NB4 (cell line): ENCODE measurements at places on chromosomes 11 and 22.
A peak's percentile ranks its signal among the peaks of the same experiment; 100 is the strongest.

DNA sequence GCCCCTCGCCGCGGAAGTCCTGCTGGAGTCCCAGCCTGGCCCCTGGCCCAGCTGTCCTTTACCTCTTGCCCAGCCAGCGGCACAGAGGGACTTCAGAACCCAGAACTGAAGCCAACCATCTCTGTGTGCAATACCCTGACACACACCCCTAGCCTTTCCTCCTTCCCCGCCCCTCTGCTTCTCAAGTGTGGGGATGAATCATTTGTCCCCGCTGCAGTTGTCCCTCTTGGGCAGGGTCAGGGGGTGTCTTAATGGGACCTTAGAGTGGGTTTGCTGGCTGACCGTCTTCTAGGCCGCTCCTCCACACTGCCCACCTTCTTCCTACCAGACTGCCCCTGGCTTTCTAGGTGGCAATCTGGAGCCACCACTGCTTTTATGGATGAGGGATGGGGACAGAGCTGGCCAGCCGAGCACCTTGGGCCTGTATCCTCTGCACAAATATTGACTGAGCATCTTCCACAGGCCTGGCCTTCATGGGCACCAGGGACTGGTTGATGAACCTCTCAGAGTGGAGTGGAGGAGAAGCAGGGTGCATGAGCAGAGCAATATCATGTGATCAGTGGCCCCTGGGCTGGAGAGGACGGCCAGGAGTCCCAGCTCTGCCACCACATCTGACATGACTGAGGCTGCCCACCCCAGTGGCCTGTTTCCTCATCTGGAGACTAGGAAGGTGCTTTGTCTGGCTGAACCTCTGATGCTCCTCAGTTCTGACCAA is 668 bp upstream of the CHST1 start:
- peak; percentile 16 for DNase-seq

- DNase-seq: no peak
Measured at GRCh38 chr11:9118277-9118676, 26.9 kb upstream of the SCUBE2 start.

DNA sequence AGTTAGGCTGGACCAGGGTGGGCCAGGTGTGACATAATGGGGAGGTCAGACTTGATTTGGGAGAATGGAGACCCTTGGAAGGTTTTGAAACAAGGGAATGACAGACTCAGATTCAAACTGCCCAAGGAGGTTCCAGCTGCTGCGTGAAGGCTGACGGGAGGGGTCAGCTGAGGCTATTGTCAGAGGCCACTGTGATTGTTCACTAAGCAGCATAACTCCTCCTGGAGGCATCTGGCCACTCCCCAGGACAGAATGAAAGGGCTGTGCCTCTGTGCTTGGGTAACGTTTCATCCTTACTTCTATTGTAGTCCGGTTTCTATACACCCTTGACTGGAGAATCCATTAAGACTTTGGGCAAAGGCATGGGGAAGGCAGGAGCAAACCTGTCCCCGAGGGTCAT is 126.6 kb downstream of the DSCAML1 start:
- no peak for DNase-seq

DNA sequence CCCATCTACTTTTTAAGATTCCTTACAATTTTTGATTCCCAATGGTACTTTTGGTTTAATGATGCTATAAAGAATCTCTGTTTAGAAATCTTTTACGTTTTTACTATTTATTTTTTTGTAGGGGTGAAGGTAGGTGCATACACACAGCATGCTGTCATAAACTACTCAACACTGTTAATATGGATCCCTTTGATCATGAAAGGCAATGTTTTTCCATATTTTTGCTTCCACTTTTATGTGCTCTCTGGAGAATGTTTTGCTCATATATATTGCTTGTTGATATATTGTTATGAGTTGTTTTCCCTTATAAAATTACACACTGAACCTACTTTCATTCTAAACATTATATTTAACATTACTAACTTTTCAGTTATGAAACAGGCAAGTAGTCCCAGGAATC is 123.6 kb upstream of the TP53AIP1 start:
- no peak for DNase-seq
